Activated naive CD4-positive, alpha-beta T cell treated with anti-CD3 and anti-CD28 coated beads for 36 hours (primary cell): ENCODE measurements at places on chromosomes 12 and 14.

- DNase-seq: no peak
Observed at GRCh38 chr12:56082382-56082781, 2.4 kb downstream of the ERBB3 start.

GRCh38 chr12:125069616-125070015 is 4.4 kb downstream of the AACS start:
- DNase-seq: no peak

DNA sequence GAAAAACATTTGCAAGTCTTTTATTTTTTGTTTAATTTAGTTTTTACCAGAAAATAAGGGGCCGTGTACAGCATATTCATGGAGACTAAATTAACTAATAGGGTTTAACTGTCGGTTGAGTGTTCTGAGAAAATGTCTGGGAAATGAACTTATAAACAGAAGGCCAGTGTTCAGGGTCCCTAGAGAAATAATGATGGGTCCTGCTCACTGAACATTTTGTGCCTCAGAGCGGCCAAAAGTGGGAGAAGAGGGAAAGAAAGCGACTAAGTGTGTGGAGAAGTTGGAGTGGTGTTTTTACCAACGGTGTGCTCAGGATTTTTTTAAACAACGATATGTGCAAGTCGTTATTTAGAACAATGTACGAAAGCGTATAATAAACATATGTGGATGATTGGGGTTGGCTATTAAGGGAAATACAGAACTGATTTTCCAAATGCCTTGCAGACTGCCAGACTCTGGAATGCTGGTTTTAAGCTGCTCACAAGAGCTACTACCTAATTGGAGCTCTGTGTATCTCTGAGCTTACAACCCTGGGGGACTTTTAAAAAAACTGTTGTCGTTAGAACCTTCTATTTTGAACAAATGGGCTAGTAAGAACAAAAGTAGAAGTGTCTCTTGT is 166.7 kb downstream of the SLC38A4 start:
- DNase-seq: no peak

DNA sequence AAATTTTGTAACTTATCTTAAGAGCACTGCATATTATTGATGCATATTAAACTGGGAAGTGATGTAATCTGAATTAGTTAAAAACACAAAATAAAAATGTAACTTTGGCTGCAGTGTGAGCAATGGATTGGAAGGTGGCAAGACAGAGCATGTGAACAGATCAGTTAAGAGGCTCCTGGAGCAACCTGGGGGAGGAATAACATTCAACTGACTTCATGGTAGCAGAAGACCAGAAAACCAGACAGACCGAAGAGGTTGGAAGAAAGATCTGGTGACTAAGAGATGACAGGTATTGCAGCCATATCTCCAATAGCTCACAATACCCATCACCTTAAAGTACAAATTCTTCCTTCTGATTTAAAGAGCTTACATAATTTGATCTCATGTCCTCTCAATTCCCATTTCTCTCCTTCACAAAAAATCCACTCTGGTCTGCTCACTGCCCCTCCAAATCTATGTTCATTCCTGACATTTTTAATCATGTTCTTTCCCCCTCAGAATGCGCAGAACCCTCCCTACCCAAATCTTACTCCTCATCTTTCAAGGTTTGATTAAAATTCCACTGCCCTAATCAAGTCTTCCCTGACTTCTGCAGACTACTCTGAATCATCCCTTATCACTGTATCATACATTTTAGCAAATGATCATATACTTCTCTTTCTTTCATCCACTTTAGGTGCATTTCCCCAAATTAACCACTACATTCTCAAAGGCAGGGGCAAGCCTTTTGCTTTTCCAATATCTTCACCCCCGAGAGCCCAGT is 51.5 kb downstream of the DUSP16 start:
- DNase-seq: no peak

- DNase-seq: no peak
Observed at GRCh38 chr12:4133636-4134447, 139.7 kb upstream of the CCND2 start.

GRCh38 chr12:115312901-115313300 is 628.9 kb upstream of the TBX3 start:
- DNase-seq: no peak
